GM12878 (cell line): ENCODE measurements at places on chromosomes 5 and 9.

- DNase-seq = no peak
These were observed 167.9 kb upstream of the GLRA1 start for GRCh38 chr5:152092580-152092979.

GRCh38 chr9:128909859-128910258, 10.9 kb upstream of the PHYHD1 start:
- DNase-seq = no peak

DNA sequence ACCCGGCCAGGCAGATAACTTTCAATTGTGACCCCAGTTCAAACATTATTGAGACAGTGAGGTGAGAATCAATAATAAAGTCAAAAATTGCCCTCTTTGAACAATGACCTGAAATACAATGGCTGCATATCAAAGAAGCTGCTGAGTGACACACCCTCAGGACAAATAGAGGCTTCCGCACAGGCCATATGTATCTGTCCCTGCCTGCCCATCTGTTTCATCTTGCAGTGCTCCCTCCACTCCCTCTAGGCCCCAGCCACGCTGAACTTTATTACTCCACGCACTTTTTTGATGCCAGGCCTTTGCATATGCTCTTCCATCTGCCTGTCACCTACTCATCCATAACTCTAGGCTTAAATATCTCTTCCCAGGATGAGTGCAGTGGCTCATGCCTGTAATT, 15.9 kb upstream of the PFDN1 start:
- DNase-seq = no peak

DNA sequence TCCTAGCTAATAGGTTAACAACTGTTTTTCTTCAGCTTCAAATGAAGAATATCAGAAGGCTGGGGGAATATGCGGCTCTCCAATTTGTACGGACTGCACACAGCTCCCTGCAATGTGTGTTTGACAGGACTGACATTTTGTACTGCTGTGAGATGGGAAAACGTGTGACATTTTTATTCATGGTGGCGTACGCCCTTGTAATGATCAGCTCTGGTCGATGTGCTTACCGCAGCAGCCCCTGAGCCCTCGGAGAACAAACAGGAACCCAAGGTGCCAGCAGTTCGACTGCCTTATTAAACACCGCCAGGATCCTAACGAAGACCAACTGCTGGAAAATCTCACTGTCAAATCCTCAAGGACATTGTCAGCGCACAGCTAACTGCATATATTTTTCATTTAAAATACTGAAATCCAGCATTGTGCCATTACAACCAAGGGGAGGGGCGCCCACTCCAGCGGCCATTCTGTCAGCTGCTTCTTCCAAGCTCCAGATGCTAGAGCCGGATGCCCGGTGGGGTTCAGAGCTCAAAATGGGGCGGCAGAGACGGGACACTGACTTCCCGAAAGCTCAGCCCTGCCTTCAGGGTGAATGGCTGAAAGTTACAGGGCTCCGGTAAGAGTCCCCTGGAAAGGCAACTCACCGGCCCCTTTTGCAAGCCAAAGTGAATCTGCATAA, 66.8 kb downstream of the CRB2 start:
- no peak for DNase-seq

GRCh38 chr5:136901-137300, 44.9 kb downstream of the PLEKHG4B start:
- DNase-seq = no peak

- DNase-seq = no peak
These were observed 119.6 kb upstream of the PITX1 start for GRCh38 chr5:135153661-135154060.

DNA sequence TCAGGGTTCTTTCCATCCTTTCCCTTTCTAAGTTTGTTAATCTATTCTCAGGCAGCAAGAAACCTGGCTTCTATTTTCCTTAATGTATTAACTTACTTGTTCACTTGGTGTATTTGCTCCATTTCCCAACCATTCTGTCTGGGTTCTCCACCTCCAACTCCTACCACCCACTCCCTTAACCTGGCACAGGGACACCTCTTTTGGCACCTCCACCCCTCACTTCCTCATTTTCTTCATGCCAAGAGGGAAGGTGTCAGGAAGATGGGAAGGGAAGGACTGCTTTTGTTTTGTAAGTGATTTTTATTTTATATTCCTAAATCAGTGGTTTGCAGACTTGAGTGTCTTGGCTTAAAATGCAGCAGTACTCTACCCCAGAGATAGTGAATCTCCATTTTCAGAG, 166.1 kb downstream of the TRIO start:
- DNase-seq = no peak

- DNase-seq = no peak
These were observed 29.3 kb upstream of the NR3C1 start for GRCh38 chr5:143432658-143433239.

DNA sequence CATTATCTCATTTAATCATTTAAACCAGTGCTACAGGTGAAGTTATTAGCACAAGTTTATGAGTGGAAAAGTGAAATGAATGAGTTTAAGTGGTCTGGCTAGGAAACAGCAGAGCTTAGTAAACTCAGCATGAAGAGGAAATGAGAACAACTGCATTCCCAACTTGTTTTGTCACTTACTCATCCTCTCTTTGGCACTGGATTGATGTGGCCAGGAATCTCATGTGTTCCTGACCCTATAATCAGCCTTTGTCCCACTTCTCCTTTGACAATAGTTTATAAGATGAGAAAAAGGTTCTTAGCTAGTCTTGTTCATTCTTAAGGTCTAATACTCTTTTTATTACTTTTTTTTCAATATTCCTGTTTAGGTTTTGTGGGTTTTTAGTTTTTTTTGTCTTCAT, 559.2 kb upstream of the TLE4 start:
- DNase-seq = no peak

GRCh38 chr5:155293605-155294178, 280.1 kb downstream of the KIF4B start:
- no peak for DNase-seq

DNA sequence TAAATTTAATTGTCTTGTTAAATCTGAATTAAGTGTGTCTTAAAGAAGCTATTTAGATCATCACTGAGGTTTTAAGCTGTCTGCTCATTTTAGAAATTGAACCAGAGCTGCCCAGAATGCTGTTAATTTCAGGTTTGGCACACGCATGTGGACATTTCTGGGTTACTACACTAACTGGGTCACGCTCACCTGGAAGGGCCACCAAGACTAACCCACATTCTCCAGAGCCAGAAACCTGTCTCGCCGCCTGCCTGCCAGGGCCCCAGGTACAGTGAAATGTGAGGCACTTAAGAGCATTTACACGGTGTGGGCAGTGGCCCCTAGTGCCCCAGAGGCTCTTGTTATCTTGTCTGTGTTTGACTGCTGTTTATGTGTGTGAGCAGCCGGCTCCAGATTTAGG, 46.6 kb downstream of the ATP10B start:
- no peak for DNase-seq

DNA sequence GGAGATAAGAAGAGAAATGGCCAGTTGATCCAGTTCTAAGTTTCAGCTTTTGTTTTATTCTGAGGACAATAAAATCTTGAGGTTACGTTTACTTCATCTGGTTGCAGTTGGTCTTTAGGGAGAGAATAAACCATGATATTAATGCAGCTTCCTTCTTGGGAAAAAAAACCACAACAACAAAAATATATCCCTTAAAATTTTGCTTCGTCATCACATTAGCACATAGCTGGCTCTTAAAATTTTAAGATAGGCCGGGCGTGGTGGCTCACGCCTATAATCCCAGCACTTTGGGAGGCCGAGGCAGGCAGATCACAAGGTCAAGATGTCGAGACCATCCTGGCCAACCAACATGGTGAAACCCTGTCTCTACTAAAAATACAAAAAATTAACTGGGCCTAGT, 86.4 kb downstream of the EQTN start:
- DNase-seq = no peak

- no peak for DNase-seq
These were observed 31.7 kb downstream of the BRINP1 start for GRCh38 chr9:119337573-119337972.

DNA sequence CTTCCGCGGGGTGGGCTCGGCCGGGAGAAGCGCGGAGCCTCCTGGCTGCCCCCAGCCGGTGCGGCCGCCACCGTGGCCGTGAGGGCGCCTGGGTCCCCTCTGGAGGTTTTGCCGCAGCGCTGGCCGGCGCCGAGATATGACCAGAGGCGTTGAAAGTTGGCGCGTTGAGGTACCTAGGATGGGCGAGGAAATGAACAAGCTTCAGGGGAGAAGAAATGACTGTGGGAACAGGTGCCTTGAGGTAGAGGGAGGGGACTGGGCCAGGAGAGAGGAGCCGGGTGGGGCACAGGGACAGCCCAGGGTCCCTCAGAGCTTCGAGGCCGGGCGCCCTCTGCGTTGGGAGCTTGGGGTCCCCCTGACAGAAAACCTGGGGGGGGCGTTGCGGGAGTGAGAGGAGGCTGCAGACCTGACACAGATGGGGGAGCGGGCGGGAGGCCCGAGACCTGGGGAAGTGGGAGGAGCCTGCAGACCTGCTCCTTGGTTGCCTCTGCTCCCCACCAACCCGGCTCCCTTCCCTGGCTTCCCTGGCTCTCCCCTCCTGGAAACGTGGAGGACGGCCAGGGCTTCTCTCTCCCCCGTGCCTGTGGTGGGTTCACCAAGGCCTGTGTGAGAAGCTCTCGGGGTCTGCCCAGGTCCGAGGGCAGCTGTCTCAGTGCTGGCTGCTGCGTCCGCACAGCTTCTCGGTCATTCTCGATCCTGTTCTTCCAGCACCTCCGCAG, 14.2 kb downstream of the RABL6 start:
- no peak for DNase-seq

DNA sequence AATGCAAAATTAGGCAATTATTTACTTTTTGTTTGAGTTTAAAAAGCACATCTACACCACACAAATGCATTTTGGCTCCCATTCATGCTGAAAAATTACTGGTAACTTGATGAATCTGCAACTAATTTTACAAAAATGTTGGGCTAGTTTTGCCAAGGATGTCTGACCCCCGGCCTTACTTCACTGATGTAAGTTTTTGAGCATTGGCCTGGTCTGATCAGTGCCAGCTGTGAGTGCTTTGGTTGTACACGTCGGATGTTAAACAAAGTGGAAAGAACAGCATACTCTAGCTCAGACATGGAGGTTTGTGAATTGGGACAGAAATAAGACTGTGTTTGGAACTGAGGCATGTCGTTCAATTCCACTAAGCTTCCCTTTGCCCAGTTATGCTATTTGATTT, 1044.2 kb downstream of the TLE4 start:
- no peak for DNase-seq

DNA sequence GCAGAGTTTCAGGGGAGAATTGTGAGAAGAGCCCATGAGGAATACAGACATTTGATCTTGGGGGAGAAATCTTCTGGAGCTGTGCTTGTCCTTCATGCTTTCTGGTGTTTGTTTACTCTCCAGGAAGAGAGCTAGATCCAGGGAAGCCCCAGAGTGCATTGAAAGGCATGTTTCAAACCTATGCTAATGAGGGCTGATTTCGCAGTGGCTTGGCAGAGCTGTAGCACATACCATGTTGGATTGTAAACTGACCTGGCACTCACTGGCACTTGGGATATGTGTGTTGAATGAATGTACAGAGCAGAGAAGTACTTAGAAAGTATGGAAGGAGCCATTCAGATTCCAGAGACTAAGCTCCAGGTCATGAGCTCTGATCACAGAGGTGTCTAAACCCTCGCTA, 30.9 kb downstream of the TNFSF8 start:
- no peak for DNase-seq

DNA sequence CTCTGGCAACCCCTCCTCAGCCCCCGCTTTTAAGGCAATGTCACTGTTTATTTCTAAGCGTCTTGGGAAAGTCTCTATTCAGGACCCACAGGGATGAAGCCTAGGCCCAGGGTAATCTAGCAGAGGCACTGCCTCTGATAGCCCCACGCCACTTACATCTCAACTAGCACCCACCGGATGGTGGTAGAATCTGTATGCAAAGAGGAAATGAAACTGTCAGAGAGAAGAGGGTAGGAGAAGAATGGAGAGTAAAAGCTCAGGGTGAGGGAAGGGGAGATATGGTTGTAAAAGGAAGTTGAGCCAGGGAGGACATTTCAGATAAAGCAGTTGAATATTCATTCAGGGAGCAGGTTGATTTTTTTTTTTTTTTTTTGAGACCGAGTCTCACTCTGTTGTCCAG, 3.0 kb downstream of the FRRS1L start:
- no peak for DNase-seq

DNA sequence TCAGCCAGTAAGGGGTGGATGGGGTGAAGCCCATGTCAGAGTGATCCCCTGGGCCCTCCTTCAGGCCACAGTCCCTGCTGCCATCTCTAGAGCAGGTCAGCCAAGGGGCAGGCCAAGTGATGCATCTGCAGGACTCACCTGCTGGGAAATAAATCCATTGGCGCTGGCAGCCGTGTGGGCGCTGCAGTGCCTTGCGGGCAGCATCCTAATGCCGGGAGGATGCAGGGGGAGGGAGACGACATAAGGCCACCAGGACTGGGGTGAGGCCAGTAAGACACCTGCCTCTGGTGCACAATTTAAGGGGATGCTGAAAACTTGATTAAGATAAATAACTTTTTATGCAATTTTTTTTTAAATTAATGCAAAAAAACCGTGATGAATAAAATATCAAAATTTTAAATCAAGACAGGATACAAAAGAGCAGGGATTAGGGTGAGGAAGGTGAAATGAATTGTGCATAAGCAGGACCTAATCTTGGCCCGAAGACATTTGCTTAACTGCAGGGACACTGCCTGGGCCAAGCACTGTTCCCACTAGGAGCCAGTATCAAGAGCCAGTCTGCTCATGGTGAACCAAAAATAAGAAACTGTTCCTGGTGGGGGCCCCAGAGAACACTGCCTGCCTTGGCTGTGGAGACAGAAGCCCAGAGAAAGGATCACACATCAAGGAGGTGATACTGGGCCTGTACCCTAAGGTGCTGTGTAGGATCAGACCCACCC, 67.5 kb upstream of the CPLX2 start:
- no peak for DNase-seq

- no peak for DNase-seq
These were observed 413.9 kb downstream of the GADD45G start for GRCh38 chr9:90018688-90019087.

GRCh38 chr5:174723315-174723978, 935 bp upstream of the MSX2 start:
- no peak for DNase-seq

- DNase-seq = no peak
These were observed 378.6 kb downstream of the GADD45G start for GRCh38 chr9:89983411-89983810.

- no peak for DNase-seq
These were observed at the start of gene PCDHB15 for GRCh38 chr5:141245250-141245717. Gene PCDHB15 (plus strand): TSS chr5:141245395. CDS start chr5:141245579, 184 bp downstream.

DNA sequence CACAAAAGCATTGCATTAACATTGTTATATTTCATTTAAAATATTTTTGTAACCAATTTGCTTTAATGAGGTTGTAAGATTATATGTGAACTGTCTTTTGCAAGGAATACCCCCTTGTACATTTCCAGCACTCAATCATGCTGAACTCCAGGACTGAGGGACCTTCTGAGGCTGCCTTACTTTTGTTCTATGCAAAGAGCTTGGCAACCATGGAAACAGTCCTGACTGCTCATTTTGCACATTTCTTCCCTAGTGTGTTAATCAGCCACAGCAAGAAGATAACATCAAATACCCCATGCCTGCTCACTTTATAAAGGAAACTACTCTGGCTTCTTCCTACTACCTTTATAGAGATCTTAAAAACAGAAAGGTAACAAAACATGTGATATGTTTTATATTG, 355.6 kb upstream of the IZUMO3 start:
- no peak for DNase-seq
